MV-4-11 (cell line): ENCODE measurements at places on chromosomes 5 and 9.

GRCh38 chr5:180784497-180785097, 18.0 kb downstream of the MGAT1 start:
- DNase-seq: peak; percentile 58

DNA sequence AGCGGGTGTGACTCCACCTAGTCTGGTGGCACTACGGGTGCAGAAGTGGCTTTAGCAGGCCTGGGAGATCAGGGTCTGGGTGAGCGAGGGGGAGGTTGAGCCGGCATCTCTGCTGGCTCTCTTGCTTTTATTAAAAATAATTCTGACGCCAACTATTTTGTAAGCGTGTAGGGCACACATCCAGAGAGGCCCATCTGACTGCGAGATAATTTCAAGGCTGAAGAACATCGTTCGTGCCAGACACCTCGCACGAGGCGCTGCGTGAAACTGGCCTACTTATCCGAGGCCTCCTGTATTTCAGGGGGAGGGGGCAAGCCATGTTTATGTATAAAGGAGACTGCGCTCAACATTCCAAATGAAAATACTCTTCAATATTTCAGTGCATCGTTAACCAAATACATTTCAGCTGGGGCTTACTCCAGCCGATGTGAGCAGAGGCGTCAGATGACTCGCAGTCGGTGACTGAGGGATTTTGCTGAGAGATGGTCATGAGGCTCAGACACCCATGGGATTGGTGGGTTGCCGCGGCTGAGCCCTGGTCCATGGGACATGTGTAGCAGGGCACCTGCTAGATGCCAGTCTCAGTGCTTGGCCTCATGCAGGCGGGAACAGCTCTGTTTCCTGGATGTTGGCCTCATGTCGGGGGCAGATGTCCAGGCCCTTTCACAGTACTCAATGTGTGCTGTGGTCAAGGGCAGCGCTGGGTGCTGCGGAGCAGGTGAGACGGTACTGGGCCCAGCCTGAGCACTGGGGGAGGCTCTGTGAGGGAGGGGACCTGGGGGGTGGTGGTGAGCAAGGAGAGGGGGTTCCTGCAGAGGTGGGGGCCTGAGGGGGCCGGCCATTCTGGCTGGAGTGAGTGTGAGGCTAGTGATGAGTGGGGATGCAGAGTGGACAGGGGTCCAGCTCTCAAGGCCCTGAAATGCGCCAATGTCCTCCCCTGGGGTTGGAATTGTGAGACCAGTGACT, 201.5 kb downstream of the DAB2IP start:
- DNase-seq: no peak

GRCh38 chr9:105431424-105432246, 16.2 kb upstream of the FSD1L start:
- DNase-seq: no peak

DNA sequence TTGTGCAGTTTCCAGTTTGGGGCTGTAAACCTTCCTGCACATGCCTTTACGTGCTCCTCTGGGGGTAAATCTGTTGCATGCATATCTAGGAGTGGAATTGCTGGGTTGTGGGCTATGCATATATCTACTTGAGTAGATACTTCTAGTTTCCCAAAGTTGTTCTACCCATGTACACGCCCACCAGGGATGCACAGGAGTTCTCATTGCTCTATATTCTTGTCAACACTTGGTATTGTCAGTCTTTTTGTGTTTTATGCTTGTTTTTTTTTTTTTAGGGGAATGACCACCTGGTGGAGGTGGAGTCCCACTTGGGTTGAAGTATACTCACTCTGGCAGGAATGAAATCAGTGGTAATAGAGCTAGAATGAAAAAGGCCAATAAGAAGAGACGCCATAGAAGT, 23.0 kb downstream of the FOXE1 start:
- no peak for DNase-seq

DNA sequence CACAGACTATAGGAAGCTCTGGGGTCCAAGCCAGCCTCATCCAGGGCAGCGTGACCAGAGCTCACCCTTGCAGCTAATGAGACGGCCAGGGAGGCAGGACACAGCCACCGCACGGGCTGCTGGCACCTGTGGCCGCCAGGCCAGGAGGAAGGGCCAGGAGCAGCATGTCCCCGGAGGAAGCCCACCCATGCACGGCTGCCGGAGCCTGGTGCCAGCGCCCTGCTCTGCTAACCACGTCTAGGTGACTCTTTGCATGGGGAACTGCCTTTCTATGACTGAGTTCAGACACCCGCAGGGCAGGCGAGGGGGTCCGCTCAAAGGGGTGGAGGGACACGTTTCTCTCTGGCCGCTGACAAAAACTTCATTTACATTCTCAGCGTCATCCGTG, 68.5 kb upstream of the SARDH start:
- DNase-seq: no peak

GRCh38 chr9:18720691-18721090, 246.7 kb downstream of the ADAMTSL1 start:
- DNase-seq: no peak

- DNase-seq: no peak
Observed at GRCh38 chr9:135777623-135778177, 75.7 kb downstream of the KCNT1 start.

DNA sequence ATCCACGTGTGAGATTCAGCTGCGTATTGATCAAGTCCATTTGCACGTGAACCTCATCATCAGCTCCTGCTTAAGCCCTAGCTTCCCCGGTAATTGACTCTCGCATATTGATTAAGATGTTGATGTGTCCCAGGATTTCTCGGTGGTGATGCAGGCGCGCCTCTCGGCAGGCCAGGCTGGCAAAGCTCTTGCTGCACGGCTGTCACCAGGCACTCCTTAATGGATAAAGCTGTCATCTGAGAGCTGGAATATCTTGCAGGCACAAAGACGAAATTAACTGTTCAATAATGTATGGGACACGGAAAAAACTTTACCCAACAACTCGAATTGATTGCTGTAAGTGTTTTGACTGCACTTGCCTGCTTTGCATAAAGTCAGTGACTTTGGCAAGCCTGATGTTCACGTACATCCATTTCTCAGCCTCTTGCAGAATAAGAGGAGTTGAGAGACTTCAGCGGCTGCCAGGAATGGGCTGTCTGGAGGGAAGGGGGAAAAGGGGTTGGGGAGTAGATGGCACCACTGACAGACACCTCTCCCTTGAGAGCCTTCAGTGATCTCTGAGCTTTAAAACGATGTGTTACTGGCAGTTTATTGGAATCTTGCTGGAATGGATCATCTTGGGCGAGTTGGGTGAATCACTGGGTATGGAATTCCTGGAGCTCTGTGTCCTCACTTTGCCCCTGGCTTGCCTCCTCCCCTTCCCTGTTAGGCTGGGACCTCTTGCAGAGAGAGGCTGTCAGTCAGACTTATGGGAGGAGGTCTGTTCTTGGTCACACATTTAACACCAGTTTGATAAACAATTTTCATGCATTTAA, 650.3 kb downstream of the CCDC171 start:
- no peak for DNase-seq

- DNase-seq: no peak
Observed at GRCh38 chr5:141701360-141702119, 19.5 kb upstream of the ARAP3 start.

DNA sequence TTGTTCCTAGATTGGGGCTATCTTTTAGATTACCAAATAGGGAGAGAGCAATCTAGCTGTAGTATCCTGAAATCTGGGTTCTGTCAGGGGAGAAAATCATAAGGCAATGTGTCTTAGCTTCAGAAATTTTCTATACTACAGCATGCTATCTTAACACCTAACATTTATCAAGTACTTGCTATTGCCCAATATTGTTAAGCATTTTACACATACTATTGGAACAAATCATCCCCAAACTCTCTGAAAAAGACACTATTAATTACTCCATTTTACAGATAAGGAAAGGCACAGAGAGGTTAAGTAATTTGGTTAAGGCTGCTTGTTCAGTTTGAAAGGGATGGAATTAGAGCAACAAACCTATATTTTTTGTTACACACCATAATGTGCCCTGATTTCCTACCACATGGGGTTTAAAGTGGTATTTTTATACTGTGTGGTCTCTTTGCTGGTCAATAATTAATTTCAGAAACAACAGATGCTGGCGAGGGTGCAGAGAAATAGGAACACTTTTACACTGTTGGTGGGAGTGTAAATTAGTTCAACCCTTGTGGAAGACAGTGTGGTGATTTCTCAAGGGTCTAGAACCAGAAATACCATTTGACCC, 57.2 kb upstream of the RIC1 start:
- no peak for DNase-seq

- DNase-seq: no peak
Observed at GRCh38 chr9:90861826-90862740, 60.5 kb downstream of the SYK start.

DNA sequence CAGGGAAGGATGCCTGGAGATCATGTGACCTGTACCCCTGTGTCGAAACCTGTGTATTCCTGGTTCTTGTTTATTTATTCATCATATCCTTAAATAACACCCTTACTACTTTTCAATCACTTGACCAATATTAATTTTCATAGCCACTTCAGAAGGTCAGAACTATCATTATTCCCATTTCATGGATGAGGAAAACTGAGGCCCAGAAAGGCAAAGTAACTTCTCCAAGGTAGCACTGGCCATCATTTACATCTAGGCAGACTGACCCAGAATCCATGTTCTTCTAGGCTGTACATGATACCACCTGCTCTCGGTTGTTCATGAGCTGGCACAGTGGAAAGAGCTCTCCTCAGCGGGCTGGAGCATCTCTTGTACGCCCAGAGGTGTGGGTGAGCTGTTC, 49.4 kb downstream of the KCNIP1 start:
- DNase-seq: no peak

- DNase-seq: no peak
Observed at GRCh38 chr5:176793736-176794135, 16.6 kb upstream of the UNC5A start.

DNA sequence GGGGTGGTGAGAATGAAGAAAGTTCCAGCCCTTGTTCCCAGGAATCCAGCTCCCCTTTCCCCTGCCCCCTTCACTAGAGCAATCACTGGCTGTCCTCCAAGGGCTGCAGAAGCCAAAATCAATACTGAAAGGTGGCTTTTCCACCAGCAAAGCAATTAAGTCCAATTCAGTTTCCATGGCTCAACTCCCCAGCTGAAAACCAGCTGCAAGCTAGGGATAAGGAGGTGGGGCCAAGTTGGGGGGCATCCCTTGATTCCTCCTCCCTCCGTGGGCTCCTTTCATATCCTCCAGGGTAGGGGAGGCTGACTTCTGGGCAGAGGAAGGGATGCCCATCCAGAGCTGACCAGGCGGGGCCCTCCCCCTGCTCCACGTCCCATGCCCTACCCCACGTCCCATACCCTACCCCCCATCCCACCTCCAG, 22.7 kb downstream of the CAMK2A start:
- no peak for DNase-seq

DNA sequence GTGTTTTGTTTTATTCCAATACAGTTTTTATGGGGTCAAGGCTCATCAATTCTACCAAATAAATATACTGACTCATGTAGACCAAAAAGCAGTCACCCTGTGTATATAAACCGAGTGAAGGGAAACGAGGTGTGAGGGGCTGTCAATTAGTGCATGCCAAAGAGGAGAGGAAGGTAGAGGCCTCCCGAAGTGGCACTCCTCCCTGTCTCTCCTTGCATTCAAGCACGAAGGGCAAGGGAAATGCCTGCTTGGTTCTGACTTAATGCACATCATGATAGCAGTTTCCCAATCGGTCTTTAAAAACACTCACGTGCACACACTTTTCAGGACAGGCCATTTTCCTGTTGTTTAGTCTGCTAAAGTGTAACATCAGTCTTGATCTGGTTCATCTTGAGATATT, 125.6 kb upstream of the SLCO6A1 start:
- DNase-seq: no peak

DNA sequence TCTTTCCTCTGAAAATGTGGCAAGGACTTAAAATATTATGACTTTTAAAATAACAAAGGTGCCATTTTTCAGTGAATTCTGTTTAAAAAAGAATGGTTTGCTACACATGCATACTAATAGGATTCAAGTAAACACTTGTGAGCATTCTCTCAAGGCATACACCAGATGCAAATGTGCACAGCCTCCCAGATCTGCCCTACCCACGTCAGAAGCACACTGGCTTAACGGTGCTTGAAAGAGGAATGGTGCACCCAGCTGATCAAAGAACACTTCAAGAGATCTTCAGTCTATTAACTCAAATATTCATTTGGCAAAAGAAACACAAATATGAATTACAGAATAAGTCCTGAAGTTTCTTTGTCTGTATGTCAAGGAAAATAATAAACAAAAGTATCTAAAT, 15.8 kb downstream of the GABRB2 start:
- DNase-seq: no peak

GRCh38 chr5:135237748-135238103, 161.3 kb downstream of the MACROH2A1 start:
- no peak for DNase-seq

- DNase-seq: peak; percentile 44
Observed at GRCh38 chr5:56161927-56162326, 71.2 kb downstream of the ANKRD55 start.

GRCh38 chr9:110049699-110050450, 158.1 kb downstream of the C9orf152 start:
- DNase-seq: no peak

DNA sequence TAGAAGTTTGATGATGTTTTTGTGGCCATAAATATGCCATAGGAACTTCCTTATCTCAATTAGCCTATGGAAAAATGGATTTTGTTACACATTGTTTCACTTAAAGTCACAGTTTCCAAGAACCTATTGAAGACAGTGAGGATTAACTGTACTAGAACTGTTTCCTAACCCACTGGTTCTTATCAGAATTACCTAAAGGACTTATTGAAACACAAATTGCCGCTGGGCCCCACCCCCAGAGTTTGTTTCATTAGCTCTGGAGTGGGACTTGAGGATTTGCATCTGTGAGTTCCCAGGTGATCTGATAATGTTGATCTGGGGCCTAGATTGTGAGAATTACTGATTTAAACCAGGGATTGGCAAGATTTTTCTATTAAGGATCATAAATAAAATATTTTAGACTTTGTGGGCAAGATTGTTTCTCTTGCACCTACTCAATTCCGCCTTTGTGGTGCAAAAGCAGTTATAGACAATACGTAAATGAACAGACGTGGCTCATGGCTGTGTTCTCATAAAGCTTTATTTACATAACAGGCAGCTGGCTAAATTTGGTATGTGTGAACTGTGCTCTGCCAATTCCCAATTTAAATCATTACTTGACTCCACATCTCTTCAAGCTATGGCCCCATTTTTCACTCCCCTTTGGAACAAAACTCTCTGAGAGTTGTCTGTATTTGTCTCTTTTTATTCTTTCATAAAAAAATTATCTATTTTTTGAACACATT, 9.3 kb downstream of the JAK2 start:
- DNase-seq: no peak

DNA sequence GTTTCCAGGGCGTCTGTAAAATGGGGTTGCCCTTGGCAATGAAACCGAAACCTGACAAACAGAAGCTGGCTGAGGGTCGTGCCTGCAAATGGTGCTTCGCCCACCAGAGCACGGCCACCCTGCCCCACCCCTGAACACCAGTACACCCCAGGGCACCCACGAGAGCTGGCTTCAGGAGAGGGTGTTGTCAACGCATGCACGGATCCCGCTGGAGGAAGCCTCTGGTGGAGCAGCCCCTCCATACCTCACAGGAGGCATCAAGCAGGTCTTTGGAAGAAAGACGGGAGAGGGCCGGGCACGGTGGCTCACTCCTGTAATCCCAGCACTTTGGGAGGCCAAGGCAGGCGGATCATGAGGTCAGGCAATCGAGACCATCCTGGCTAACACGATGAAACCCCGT, 8.6 kb downstream of the SLC6A3 start:
- no peak for DNase-seq

- no peak for DNase-seq
Observed at GRCh38 chr9:19385786-19386501, 5.9 kb upstream of the RPS6 start.

- no peak for DNase-seq
Observed at GRCh38 chr5:129909225-129909624, 5.0 kb downstream of the CHSY3 start.

- DNase-seq: peak; percentile 31
Observed at GRCh38 chr9:87422999-87423398, 74.7 kb upstream of the DAPK1 start.

GRCh38 chr9:135785013-135785575, 83.1 kb downstream of the KCNT1 start:
- no peak for DNase-seq
